ENCODE measurements at places on chromosomes 3 and 15.

GRCh38 chr3:105499961-105500360 is 133.3 kb downstream of the ALCAM start:
- no peak for DNase-seq

DNA sequence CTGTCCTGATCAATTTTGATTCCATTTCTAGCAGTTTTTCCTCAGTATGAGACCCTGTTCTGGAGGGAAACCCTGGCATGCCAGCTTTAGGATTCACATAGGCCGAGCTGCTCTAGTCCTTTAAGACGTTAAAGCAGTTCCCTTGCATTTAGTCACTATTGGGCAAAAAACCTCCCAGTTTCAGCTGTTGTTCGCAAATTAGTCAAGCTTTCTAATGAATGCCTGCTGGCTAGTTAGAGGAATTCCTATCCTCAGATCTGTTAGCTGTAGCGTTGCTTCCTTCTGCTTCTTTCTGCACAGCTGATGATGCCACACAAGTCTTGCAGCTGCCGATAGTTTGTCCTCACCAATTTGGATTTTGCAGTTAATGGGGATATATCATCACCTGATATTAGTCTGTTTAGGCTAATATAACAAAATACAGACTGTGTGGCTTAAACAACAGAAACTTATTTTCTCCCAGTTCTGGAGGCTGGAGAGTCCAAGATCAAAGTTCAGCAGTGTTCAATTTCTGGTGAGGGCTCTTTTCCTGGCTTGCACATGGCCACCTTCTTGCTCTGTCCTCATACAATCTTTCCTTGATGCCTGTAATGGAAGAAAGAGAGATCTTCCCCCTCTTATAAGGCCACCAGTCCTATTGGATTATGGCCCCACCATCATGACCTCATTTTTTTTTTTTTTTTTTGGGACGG is 7.5 kb upstream of the UBL7 start:
- DNase-seq: no peak

DNA sequence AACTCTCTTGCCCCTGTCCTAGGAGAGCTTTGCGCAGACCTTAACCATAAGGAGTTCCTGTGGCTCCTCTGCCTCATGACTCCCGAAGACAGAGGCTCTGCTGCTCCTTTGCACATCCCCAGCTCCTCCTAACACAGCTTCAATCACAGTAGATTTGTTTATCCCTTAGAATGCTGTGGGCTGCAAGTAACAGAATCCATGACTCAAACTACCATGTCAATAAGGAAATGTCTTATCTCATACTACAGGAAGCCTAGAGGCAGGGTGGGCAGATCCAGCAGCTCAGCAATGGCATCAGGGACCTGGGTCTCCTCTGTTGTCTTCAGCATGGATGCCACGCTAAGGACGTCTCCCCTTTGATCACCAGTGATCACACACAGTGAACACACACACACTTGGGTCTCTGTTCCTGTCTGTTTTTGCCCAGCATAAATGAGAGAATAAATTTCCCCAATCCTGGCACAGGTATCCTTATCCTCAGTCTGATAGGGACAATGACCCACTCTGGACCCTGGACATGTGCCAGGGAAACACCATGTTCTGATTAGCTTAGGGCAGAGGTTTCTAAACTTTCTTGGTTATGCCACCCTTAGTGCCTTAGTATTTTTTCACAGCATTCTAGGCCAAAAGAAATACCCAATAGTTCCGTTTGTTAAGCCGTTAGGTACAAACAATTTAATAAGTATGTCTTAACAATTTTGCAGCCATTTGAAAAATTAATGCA is 46.1 kb upstream of the MRPS22 start:
- DNase-seq: no peak

GRCh38 chr15:93035953-93036810 is 52.8 kb downstream of the RGMA start:
- peak; percentile 28 for DNase-seq

GRCh38 chr15:55683376-55683775 is 59.6 kb downstream of the PRTG start:
- DNase-seq: no peak

DNA sequence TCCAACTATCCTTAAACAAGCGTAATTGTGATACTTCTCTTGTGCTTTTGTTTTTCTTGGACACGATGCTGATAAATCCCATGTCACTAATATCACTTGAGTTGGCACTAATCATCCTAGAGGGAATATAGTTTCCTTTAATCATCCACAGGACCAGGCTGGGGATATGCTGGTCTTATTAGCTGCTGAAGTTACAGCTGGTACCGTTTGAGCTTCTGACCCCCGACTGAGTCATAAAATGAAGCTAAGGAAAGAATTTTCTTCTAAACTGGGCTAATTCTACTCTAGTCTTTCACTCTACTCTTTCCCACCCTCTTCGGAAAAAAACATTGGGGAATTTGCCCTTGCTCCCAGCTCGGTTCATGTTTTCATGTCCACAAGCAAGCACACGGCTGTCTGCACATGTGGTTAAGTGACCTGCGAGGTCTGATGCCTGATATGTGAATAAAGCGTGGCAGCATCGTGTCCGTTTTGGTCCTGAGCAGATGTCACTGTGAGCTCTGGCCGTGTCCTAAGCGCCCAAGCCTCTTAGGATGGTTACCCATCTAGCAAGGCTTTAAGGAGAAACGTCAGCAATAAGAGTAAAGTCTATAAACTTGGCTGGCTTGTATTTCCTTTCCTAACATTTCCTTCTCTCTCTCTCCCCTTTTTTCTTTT is 223.7 kb downstream of the ITPR1 start:
- no peak for DNase-seq

DNA sequence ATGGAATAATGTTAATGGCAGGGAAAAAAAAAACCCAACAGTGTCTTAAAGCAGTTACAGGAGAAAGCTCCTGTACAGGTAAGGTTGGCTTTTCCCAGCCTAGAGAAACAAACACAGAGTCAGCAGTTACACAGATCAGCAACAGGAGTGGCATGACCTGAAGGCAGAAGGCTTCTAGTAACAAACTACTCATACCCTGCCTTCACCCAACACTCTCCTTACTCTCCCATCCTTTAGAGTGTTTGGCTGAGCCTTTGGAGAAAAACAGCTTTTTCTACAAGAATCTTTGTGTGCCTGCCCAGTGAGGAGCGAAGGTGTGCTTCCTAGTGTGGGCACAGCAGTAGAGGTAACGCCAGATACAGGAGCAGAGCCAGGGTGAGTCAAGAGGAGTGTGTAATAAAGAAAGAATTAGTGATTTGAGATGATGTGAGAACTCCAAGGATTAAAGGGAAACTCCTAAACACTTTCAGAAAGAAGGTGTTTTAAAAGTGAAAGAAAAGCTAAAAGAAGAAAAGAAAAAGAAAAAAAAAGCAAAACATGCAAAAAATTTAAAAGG is 152.7 kb downstream of the POLR2M start:
- no peak for DNase-seq

DNA sequence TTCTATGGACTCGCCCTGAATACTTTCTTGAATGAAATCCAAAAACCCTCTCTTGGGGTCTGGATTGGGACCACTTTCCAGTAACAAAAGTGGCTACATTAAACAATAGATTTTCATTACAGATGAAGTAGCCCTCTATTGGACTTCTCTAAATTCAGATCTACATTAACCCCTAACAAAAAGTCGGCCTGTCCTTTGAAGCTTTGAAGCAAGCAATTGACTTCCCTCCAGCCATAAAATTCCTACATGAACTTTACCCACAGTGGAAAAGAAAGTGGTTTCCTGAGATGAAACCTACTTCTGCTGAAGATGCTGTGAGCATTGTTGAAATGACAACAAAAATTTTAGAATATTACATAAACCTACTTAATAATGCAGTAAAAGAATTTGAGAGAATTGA is 967.1 kb upstream of the ROBO1 start:
- no peak for DNase-seq

DNA sequence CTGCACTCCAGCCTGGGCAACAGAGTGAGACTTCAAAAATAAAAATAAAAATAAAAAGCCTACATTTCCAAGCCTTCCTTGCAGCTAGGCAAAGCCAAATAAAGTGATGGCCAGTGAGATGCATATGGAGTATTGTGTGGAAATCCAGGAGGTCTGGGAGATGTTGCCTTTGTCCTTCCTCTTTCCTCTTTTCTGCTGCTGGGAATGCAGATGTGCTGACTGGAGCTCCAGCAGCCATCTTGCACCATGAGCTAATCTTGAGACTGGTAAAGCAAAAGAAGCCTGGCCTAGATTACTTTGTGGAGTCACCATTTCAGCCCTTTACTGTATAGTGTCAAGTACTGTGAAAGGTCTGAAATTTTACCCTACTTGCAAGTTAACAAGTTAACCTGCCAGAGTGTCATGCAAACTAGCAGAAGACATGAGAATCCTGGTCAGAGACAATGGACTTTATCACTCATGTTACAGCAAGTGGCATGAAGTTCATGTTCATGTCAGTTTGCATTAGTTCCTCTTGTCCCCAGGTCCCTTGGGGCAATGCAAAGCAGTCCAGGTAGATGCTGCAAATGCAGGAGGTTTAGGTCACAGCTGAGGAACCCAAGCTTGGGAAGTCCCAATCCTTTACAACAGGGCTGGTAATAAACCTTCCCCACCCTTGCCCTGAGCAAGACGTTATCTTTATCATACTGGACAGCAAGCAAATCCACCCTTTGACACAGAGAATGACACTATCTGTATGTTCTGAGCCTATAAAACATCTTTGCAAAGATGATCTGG is 103.1 kb downstream of the TLE3 start:
- no peak for DNase-seq

DNA sequence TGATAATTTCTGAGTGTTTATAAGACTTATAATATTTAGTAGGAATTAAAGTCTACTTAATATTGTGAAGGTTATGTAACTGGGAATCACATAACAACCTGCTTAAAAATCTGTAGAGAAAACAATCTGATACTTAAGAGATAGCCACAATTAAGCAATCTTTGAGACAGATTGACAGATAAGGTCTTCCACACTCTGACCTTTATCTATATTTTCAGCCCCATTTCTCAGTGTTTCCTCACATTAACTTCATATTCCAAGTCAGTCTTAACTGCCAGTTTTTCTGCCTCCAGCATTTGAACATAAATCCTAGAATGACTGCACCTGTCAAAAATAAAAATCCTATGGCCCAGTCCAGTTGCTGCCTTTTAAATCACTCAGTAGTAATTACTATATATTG is 423.2 kb downstream of the PYDC2 start:
- no peak for DNase-seq

GRCh38 chr3:194277104-194277785 is 73.9 kb downstream of the CPN2 start:
- DNase-seq: no peak

DNA sequence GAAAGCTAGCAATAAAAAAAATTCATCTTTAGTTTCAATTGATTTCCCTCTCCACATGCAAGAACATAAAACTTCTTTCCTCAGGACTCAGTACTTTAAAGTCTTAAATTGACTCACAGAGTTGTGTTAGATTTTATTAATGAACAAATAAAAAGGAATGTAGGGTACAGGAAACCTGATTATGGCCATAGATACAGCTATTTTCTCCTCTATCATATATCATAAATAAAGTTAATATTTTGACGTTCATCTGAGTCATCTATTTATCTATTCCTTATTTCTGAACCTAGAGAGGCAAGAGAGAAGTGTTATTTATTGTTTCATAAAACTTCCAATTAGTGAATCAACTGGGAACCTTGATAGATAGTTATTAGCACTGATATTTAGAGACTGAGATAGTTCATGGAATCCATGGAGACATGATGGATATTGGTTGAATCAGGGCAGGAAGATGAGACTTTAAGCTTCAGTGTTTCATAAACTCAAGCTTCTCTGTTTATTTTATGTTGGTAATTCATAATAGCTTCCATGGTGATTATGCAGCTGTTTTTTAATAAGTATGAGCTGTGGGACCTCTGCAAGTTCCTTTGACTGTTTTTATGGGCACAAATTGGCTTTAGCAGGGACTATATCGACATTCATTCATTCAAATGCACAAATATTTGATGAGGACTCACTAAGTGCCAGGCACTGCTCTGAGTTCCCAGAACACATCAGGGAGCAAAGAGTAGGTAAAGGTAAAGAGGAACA is 143.5 kb upstream of the TGFBR2 start:
- no peak for DNase-seq

GRCh38 chr15:51647128-51647562 is 24.6 kb upstream of the DMXL2 start:
- DNase-seq: no peak

DNA sequence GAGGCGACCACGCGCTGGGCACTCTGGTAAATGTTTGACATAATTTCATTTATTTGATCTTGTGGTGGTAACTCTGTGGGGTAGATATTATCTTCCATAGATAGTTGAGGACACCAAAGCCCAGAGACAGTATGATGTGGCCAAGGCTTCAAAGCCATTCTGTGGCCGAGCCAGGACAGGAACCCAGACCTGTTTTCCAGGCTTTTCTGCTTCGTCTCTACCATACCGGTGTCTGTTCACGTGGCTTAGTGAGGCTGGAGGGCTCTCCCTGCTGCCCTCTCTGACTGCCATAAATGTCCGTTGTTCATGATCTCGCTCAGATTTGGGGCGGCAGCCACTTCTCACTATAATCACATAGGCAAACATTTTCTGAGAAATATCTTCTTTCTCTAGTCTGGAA is 134.7 kb downstream of the PEX5L start:
- DNase-seq: no peak

GRCh38 chr3:74518610-74519009 is 95.8 kb downstream of the CNTN3 start:
- no peak for DNase-seq

- no peak for DNase-seq
Measured at GRCh38 chr3:145522893-145523651, 637.9 kb downstream of the PLOD2 start.

- no peak for DNase-seq
Measured at GRCh38 chr3:181753391-181753790, 41.7 kb downstream of the SOX2 start.

DNA sequence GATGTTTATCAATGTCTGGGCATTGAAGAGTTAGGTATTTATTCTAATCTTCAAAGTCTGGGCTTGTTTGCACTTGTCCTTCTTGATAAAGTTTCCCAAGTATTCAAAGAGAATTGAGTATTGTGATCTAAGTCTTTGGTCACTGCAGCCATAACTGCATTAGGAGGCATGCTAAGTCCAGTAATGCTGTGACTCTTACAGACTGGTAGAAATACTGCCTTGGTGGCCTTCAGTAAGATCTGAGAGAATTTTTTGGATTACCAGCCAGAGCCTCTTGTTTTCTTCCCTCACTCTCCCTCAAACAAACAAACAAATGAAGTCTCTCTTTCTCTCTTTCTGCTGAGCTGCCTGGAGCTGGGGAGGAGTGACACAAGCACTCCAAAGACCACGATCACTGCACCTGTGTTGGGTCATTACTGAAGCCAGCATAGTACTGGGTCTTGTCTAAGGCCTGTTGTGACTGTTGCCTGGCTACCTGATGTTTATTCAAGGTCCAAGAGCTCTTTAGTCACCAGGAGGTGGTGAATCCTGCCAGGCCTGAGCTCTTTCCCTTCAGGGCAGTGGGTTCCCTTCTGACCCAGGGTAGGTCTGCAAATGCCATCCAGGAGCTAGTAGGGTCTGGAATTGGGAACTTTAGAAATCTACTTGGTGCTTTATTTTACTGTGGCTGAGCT is 14.8 kb upstream of the RBP2 start:
- no peak for DNase-seq
